Natural killer cell treated with Interleukin-12 subunit alpha and Interleukin-12 subunit beta and Interleukin-15 and Interleukin-18, amount 100 ng/mL, for 72 hours (primary cell): ENCODE measurements at places on chromosomes 7 and 10.

GRCh38 chr7:4760952-4761351, 14.5 kb upstream of the AP5Z1 start:
- no peak for DNase-seq

- no peak for DNase-seq
Observed at GRCh38 chr10:341081-341740, 206.0 kb downstream of the ZMYND11 start.

GRCh38 chr10:121578298-121578697, 19.9 kb downstream of the FGFR2 start:
- no peak for DNase-seq

- no peak for DNase-seq
Observed at GRCh38 chr10:96752375-96752774, 32.1 kb upstream of the PIK3AP1 start.

DNA sequence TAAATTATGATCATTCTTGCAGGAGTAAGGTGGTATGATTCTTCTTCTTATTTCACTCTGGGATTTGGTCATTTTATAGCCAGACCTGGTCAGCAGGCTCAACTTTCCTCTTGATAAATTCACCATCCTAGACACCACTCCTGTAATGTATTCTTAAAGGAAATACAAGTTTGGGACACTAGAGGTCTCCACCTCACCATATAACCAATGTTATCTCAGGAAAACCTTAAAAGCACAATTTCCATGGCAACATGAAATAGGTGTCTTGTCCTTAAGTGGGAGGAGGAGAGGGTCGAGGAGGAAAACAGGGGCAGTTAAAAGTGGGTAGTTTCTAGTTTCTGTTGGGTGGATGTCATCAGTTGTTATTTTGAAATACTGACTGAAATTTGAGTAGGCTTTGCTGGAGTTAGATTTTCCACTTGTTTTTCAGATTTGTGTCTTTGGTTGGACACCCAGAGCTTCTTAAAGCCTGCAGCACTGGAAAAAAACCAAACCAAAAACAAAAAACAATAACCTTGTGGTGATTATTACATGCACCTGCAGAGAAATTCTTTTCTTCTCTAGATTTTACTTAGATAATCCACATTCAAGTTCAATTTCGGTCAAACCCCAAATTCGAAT, 163.1 kb downstream of the PRKCQ start:
- no peak for DNase-seq

GRCh38 chr10:129922598-129923123, 41.4 kb downstream of the EBF3 start:
- no peak for DNase-seq

GRCh38 chr10:72355214-72355555, 466 bp upstream of the DNAJB12 start:
- DNase-seq = no peak

- peak; percentile 83 for DNase-seq
Observed at GRCh38 chr7:2508327-2509215, 11.0 kb upstream of the LFNG start.

GRCh38 chr7:50641442-50642405, 76.5 kb upstream of the DDC start:
- no peak for DNase-seq

GRCh38 chr7:116218051-116218645, 7.8 kb downstream of the TES start:
- DNase-seq = no peak

GRCh38 chr7:4241791-4242190, 440.3 kb upstream of the FOXK1 start:
- DNase-seq = no peak

- no peak for DNase-seq
Observed at GRCh38 chr10:129952378-129953118, 11.5 kb downstream of the EBF3 start.

DNA sequence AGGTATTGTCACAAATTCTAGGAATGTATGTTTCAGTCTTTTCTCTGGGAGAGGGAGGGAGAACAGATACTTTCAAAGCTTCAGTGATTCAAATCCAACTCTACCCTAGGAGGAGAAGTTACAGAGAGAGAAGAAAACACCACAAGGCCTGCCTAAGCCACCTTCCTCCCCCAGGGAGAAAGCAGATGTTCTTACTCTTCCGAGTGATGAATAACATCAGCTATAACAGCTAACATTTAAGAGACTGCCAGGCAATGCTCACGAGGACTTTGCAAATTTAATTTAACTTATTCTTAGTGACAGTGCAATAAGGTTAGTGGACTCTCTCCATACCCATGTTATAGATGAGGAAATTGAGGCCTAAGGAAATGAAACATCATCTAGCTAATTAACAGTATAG, 36.8 kb downstream of the TAS2R41 start:
- no peak for DNase-seq

GRCh38 chr10:22253580-22253882, 35.7 kb upstream of the EBLN1 start:
- DNase-seq = no peak

DNA sequence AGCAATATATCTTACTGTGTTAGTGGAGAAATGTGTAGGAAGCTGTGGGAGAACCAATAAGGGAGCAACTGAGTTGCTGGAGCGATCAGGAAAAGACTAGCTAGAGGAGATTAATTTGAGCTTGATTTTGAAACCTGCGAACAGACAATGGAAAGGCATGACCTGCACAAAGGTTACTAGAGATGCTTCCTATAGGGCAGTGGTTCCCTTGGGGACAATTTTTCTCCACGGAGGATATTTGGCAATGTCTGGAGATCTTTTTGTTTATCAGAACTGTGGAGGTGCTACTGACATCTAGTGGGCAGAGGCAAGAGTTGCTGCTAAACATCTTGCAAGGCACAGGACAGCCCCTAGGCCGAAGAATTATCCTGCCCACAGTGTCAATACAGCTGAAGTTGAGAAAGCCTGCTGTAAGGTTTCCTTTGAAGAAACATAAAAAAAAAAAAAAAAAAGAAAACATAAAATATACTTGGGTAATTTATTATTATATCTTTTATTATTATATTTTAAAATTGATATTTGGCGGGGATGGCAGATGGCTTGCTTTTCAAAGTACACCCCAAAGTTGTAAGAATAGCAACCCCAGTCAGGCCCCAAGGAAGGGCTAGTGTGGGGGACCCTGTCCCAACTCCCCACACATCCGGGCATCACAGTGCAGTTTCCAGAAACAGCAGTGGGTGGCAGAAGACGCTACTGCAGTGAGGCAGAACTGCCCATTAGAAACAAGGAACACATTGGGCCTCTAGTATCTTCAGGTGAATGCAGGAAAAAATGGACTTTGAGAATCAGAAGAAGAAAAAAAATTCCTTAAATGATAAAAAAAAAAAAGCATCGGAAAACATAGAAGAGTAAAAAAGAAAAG, 481.6 kb downstream of the SH2D4B start:
- DNase-seq = no peak

DNA sequence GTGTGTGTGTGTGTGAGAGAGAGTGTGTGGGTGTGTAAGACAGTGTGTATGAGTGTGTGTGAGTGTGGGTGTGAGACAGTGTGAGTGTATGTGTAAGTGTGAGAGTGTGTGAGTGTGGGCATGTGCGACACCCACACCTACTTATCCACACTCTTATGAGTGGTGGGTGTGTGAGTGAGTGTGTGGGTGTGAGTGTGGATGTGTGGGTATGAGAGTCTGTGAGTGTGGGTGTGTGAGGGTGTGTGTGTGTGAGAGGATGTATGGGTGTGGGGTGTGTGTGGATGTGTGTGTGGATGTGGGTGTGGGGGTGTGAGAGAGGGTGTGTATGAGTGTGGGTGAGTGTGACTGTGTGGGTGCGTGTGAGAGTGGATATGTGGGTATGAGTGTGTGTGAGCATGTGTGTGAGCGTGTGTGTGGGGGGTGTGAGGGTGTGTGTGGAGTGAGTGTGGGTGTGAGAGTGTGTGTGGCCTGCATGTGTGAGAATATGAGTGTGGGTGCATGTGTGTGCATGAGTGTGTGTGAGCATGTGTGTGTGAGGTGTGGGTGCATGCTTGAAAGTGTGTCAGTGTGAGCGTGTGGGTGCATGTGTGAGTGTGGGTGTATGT, 15.1 kb downstream of the VWC2 start:
- DNase-seq = no peak

- no peak for DNase-seq
Observed at GRCh38 chr7:128361411-128362379, at the start of gene PRRT4. TSS of gene PRRT4 (minus strand) at chr7:128361690.

DNA sequence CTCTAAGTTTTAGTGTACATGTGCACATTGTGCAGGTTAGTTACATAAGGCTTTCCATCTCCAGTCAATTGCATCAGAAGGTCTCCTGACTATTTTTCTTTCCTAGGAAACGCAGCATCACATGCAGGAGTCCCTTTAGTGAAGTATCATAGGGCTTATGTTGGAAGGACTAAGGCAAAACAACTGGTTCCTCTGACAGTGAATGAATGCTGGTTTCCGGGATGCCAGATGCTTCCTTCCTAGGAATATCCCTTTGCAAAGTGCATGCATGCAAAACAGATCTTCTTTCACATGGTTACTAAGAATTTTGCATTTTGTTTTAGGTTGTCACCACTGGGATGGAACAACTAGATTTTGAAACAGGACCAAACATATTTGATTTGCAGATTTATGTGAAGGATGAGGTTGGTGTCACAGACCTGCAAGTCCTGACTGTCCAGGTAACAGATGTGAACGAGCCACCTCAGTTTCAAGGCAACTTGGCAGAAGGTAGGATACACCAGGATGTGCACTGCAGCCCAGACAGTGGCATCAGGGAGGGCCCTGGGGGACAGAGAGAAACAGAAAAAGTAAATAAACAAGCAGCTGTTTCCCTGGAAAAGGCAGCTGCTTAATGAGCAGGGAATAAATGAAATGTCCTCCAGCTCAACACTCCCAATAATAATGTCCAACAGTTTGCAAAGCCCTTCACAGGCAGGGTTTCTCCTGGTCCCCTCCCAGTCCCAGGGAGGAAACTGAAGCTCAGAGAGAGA, 17.8 kb downstream of the CDHR3 start:
- DNase-seq = no peak

DNA sequence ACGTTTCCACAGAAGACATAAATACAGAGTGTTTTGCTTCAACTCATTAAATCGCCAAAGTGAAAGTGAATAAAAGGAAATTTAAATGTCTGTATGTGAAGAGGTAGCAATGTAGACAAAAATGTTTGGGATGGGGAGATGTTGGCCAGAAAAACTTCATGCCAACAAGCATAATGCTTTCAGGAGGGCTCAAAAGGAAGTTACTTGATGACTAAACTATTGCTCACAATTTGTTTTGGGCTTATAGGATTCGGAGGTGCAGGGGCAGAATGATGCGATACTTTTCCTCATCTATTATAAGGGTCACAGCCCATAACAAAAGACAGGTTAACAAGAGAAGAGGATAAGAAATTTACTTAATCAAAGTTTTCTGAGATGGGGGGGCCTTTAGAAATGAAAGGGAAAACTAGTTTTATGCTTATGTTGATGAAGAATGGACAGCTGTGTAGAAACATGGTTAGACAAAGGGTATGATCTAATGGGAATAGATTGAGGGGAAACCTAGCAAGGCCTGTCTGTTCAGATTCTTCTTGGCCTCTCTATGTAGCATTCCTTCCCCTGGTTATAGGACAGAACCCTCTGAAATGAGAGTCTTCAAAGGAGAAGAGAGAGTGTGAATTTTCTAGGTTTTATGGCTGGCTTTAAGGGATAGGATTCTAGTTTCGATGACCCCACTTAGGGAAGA, 898.6 kb downstream of the LRMDA start:
- no peak for DNase-seq
